ENCODE measurements at places on chromosomes 2 and 18. TPM values are rescaled to one million over a fixed set of nuclear protein-coding genes. Genes with fewer than 3 reads are reported as not detected.

GRCh38 chr18:48666613-48667012, 127.8 kb downstream of the CTIF start:
- DNase-seq: no peak

DNA sequence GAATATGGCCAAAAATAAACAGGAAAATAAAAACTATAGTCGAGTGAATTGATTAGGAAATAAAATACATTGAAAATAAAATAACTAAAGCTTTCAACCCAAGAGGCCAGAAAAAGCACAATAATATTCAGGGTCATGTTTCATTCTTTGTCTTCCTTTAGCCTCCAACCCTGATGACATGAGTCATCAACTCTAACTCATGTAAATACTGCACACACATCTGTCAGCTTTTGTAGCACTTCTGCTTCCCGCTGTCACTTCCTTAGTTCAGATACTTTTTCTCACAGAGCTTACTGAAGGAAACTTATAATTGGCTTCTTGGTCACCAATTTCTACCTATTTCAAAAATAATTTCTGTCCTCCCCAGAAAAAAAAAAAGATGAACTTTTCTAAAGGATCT, 112.8 kb downstream of the UPP2 start:
- peak; percentile 27 for DNase-seq

- DNase-seq: no peak
Measured at GRCh38 chr2:175103191-175103590, 64.8 kb downstream of the ATF2 start.

Gene PLGLB1
- 5.4 TPM for total RNA-seq

Gene KATNAL2
- 6.3 TPM for total RNA-seq

DNA sequence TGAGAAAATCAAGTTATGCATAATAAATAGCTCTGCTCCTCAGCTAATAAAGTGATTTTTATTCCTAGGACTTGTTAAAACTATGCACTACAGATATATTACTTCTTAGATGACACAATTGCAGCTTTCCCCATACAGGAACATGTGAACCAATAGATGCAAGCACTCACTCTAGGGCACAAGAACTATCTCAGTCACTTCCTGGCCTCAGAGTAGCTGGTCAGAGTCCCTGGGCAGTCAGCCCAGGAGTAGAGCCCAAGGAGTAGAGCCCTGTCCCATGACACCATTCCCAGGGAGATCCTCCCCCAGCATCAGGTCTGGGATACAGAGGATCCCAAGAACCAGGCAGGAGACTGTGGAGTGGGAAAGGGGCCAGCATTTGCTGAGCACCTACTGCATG, 2.7 kb downstream of the TNS1 start:
- no peak for DNase-seq

Gene DHRS9
- 1.6 TPM for total RNA-seq

- no peak for DNase-seq
Measured at GRCh38 chr2:30326497-30326896, 95.2 kb downstream of the LBH start.

DNA sequence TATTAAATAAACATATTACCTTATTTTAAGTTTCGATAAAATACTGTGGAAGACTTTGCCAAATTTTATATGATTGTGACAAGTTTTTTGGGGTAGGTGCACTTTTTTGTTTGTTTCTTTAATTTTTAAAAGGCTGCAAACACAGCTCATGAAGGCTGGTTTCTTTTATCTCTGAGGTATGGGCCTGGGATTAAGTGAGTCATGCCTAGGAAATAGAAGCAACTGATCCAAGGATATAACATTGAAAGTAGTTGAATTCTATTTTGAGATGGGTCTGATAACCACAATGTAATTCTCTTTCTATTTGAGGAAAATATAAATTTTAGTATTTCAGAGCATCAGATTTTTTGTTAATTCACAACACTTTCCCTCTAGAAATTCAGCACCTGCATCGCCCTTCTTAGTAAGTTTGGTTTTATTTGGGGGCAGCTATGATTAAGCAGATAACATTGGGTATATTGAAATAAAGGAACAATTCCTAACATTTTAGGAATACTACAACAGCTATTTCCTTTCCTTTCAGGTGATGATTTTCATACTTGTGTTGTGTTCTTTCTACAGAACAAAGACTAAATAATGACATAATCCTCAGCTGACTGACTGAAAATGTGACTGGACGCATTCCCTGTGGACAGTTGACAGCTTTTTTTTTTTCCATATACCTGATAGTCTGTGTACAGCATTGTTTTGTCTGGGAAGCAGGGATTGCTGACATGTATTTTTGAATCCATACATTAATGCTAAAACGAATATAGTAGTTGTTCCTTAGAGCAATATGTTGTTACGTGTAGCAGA, 16.8 kb downstream of the RBM45 start:
- DNase-seq: no peak

GRCh38 chr2:68234405-68234804, 17.9 kb downstream of the PPP3R1 start:
- no peak for DNase-seq

DNA sequence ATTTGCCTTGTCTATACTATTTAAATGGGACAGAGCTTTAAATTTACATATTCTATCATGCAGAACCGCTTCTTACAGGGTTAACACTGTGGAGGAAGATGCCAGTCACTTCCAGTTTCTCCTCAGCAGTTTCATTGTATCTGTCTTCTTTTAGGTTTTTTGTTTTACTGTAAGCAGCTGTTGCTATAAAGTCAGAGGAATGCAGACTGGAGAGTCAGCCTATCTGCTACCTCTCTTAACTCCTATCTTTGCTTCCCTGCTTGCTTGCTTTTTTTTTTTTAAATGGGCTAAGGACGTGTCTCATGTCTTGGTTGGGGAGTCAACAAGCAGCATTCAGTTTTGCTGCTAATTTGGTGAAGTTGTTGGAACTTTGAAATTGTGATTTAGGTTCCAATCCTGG, 8.9 kb downstream of the EPC2 start:
- no peak for DNase-seq

Gene ZNF892
- total RNA-seq: 5.8 TPM

Gene COLEC12
- 58.1 TPM for total RNA-seq

Gene MOCOS
- total RNA-seq: 1.6 TPM

Gene MSTN
- total RNA-seq: 6.2 TPM

DNA sequence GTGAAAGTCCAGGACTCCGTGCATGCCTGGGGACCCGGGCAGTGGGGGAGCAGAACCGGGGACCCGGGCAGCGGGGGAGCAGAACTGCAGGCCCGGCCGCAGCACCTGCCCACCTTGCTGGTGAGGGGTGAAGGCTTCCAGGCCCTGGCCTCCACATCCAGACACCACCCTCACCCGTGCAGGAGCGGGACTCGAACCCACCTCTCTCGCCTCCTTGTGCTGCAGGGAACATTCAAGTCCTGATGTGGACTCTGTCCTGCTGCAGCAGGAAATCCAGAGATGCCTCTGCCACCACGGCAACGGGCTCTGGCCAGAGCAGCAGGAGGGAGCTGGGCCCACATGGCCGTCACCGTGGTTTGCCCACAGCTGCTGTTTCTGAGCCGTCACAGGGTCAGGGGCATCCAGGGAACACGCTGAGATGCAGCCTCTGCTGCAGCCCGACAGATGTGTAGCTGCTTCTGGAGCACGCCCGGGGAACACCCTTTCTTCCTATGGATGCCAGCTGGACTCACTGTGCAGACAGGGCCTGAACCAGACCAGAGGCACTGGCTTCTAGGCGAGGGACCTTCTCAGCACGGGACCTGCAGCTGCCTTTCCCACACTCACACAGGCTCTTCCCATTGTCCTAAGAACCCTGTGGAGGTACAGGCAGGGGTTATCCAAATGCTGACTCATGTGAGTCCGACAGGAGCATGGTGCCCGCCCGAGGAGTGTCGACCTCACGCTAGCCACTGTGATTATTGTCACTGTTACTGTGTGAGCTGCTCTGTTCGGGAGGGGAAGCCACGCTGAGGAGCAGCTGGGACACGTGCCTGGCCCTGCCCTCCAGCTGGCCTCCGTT, 89.2 kb upstream of the CTDP1 start:
- DNase-seq: no peak

Gene HOXD13
- total RNA-seq: not detected

DNA sequence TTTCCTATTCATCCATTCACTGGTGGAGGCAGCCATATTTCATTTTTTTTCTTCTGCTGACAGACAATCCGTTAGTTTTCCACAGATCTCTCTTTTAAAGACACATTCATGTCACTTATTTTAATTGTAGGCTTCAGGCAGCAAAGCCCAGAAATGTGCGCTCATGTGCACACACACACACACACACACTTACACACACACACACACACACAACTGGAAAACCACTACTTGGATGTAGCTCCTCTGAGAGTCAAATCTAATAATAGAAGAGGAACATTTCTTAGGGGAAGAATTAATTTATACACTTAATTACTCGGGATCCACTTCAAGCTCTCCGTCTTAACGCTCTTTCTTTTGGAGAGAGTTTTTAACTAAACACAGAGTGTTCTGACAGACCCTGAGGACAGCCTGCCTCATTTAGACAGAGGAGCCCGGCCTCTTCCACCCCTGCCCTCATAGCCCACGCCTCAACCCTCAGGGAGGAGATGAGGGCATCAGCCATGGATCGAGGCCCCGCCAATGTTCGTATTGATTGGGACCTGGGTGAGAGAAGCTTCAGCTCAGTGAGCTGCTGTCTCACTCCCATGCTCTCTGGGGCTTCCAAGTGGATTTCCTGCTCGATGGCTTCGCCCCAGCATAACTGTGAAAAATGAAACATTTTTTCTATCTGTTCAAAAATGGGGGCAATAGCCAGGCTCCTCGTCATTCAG, 261.4 kb upstream of the SKOR2 start:
- no peak for DNase-seq

Gene LAMA3
- 60.6 TPM for total RNA-seq

GRCh38 chr18:78716022-78716421, 263.6 kb upstream of the SALL3 start:
- DNase-seq: no peak

DNA sequence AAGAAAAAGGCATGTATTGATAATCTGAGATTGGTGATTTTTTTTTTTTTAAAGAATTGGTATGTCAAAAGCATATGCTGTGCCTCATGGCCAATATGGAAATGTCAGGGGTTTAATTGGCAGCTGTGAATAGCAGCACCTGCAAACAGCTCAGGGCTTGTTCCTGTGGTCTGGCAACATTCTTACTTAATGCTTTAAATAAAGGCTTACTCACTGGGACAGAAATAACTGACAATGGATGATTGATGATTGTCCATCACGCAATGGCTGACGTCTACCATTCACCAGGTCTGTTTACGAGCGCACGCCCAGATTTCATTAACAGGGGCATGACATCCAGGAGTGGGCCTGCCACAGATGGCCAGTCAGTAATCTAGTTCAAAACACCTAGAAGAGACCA, 66.7 kb downstream of the ETAA1 start:
- peak; percentile 9 for DNase-seq

- no peak for DNase-seq
Measured at GRCh38 chr2:202084265-202084664, 11.2 kb downstream of the KIAA2012 start.

Data from skin of body (tissue), 3 donors.